Midbrain (tissue), 1 donor: ENCODE measurements at places on chromosomes 5 and 9.

DNA sequence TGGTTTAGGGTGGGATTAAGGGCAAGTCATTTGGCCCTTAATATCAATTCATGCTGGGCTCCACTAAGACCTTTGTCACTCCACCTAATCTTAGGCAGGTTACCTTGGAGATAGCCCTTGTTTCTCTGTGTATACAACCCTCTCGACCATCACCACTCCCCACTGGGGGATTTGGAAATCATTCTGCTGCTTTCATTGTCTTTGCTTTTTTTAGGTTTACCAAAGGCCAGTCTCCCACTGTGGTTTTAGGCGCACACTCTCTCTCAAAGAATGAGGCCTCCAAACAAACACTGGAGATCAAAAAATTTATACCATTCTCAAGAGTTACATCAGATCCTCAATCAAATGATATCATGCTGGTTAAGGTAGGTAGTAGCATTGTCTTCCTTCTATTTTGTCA is 6.2 kb downstream of the GZMK start:
- no peak for DNase-seq

GRCh38 chr9:91162784-91163443 is 198.8 kb downstream of the AUH start:
- DNase-seq: peak; percentile 27

GRCh38 chr5:146130440-146131045 is 25.2 kb upstream of the PLAC8L1 start:
- DNase-seq: peak; percentile 59

- DNase-seq: no peak
Observed at GRCh38 chr5:35285435-35285834, 55.1 kb upstream of the PRLR start.

DNA sequence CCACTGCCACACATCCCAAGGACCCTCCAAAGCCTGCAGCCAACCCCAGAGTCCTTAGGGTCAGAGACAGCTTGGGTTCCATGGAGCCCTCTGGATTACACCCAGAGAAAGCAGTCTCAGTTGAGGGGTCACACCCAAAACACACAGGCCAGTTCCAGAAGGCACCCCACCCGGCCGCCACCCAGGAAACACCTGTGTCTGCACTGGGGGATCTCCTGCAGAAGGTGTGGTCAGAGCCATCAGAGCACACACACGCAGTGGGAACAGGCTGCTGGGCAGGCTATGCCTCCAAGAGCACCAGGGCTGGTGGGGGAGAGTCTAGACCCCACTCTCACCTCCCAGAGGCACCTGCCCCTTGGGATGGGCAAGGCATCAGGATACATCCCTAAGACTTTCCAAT is 27.3 kb downstream of the NIPAL4 start:
- DNase-seq: no peak

DNA sequence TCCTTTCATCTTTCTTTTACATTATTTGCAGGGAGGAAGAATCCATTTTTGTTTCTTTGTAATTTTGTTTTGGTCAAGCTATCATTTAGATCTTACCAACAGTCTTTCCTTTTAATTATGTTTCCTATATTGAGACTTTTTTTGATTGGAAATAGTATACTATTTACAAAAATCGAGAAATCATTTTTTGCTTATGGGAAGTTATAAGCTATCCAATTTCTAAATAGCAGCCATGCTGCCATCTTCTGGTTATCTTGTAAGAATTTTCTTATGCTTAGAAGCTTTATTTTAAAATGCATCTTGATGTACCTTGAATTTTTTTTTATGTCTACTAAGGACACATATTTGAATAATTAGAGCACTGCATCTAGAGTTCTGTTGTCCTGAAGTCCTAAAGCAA is 821.2 kb downstream of the PTPRD start:
- DNase-seq: peak; percentile 41

GRCh38 chr9:99030610-99031109 is 74.3 kb upstream of the TGFBR1 start:
- DNase-seq: no peak

DNA sequence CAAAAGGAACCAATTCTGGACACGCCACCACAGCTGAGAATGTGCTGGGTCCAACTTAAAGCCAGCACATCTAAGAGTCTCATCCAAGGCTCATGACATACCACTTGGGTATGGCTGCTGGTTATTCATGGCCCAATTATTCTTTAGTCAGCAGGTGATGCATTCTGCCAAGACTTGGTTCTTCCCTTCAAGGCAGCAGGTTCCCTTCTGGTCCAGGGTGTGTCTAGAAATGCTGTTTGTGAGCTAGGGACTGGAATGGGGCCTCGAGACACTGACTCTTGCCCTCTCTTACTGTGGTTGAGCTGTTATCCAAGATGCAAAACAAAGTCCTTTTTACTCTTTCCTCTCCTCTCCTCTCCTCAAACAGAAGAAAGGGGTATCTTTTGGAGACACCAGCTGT is 522.6 kb downstream of the HINT1 start:
- DNase-seq: no peak

- DNase-seq: no peak
Observed at GRCh38 chr9:117672369-117672768, 31.8 kb upstream of the TLR4 start.

DNA sequence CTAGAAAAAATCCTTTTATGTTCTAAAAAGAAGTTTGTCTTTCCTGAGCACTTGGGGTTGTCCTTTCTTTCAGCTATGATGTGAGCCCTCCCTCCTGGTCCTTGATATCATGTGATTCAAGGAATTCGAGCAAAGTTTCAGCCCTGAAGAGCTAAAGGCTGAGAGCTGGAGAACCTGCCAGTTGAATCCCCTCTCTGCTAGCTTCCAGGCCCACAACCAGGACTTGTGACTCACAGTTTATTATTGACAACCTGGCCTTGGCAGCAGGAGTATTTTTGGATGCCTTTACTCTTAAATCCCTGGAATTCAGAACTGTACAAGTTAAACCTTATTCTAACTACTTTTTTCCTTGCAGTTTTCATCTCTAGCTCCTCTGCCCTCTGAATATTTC is 182.8 kb downstream of the SPOCK1 start:
- no peak for DNase-seq

- no peak for DNase-seq
Observed at GRCh38 chr5:111954516-111955395, 197.8 kb upstream of the NREP start.

DNA sequence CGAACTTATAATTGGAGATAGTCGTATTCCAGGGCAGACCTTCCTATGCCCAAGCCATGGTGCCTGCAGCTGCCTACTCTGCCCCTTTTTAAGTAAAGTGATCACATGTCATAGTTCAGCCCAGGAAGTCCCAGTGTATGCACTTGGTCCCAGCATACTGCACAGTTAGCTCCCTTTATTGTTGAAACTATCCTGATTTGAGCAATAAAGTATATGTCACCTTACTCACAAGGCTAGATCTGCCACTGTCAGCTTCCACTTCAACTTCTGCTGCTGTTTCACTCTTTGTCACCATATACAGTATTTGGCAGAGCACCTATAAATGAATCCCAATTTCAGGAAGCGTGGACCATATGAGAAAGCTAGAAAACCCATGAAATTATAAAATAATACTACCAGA is 103.8 kb upstream of the PTGER4 start:
- no peak for DNase-seq

GRCh38 chr5:150246835-150247234 is 42.7 kb downstream of the CAMK2A start:
- DNase-seq: no peak

DNA sequence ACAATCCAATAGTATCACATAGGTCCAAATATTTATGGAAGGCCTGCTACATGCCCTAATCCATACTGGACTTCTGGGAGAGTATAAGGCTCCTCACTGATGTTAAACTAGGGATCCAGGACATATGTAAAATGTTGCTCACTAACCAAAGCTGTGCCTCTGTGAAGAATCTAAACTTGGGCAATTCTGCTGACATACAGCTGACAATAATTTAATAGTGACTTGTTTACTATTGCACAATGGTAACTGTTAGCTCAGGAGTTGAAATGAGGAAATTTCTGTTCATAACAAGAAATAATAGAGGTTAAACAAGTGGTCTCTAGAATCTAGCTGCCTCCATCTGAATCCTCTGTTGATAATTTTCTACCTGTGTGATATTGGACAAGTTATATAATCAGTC is 14.9 kb upstream of the CTXN3 start:
- no peak for DNase-seq

DNA sequence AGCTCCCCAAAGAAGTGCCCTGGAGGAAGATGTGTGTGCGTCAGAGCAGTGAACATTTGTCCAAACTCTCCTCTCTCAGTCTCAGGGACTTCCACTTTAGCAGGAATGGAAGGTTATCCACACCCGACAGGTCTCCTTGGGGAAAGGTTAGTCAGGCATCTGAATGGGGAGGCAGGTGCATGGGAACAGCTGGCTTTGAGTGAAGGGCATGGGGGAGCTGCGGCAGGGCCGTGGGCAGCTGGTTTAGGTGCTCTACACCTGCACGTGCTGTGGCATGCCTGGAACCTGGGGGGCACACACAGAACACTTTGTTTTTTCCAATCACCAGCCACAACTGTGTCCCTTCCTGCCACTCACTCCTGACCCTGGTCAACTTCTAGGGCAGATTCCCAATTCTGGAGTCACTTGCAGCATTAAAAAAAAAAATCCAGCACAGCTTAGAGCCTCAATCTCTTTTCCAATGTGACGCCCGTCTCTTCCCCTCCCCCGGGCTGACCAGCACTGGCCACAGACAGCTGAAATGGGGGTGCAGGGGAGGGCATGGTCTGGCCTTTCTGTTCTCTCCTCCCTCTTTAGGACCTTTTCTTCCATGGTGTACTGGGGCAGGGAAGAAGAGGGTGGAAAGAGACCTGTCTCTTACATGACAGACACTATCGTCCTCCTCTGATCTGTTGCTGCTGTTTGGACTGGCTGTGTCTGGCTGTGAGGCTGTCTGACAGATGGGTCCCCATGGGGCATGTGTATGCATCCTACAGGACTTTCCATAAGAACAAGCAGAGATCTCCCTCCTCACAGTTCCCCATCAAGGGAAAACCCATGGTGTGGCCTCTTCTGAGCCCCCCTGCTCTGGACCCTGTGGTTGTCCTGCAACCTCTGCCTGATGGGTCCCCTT is 9.5 kb upstream of the IL3 start:
- DNase-seq: no peak

- DNase-seq: no peak
Observed at GRCh38 chr9:88177371-88177770, 39.1 kb upstream of the SPATA31C2 start.

DNA sequence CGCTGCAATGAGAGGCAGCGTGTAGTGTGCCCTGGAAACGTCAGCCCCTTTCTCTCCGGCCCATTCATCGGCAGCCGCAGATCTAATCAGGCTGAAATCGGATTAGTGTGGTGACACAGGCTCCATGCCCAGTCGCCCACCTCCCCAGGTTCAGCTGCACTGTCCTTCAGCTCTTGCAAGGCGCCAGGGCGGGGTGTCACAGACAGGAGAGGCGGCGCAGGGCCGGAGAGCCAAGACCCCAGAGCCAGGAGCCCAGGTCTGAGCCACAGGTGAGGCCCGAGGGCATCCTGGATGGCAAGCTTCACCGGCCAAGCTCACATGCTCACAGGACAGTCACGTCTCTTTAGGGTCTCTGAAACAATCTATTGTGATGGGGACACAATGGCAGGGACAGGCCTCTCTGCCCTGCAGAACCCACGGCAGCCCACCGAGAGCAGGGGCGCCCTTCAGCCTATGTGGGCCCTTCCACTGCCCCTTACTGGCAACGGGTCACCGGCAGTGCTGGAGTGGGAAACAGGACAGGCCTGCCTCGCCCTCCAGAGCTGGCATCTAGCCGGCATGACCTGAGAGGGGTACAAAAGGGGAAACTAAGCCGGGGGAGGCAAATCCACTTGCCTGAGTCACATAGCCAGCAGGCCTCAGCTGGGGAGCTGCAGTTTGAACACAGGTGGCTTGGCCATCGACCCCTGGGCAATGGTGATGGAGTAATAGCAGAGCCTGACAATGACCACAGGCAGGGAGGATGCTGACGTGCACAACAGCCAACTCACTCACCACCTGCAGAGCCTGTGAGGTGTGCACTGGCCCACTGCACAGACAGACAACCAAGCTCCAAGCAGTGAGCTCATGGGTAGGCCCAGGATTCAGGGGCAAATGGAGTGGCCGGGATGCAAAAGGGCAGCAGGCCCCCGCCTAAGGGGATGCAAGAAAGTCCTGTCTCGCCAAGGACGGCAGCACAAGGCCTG is 48.1 kb downstream of the VAV2 start:
- no peak for DNase-seq

DNA sequence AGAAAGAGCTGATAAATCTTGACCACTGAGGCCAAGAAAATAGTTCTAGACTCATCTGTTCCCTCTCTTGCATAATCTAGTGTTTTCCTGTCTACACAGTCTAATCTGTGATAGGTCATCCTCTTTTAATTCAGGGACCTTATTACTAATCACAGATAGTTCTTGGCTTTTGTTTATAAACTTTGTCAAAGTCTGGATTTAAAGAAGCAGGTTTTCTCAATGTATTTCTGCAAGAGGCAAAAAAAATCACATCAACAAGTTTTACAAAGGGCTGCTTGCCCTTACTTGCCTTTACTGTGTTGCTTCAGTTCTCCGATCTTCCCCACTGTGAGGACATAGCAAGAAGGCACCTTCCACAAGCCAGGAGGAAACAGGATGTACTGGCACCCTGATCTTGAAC is 43.9 kb upstream of the MTAP start:
- DNase-seq: no peak

GRCh38 chr9:116987721-116988485 is 300.8 kb downstream of the TRIM32 start:
- DNase-seq: no peak
